ENCODE measurements at places on chromosomes 3 and 15. TPM values are rescaled to one million over a fixed set of nuclear protein-coding genes. Genes with fewer than 3 reads are reported as not detected.

The MNS1 gene
- total RNA-seq = 28.7 TPM

The P2RY12 gene
- not detected for total RNA-seq

The CLDN11 gene
- total RNA-seq = not detected

The GOLGA6L4 gene
- total RNA-seq = 1.5 TPM

The GUCA1C gene
- total RNA-seq = not detected

- peaks cover 20% of the 10 kb centered on the region for H3K4me1 ChIP-seq
- no peaks in the 10 kb centered on the region for H3K27me3 ChIP-seq
- H3K27ac ChIP-seq = no peak overlapping the region
- peak; percentile 99 for DNase-seq
These were observed 67.8 kb downstream of the FMN1 start for GRCh38 chr15:33126559-33127290.

DNA sequence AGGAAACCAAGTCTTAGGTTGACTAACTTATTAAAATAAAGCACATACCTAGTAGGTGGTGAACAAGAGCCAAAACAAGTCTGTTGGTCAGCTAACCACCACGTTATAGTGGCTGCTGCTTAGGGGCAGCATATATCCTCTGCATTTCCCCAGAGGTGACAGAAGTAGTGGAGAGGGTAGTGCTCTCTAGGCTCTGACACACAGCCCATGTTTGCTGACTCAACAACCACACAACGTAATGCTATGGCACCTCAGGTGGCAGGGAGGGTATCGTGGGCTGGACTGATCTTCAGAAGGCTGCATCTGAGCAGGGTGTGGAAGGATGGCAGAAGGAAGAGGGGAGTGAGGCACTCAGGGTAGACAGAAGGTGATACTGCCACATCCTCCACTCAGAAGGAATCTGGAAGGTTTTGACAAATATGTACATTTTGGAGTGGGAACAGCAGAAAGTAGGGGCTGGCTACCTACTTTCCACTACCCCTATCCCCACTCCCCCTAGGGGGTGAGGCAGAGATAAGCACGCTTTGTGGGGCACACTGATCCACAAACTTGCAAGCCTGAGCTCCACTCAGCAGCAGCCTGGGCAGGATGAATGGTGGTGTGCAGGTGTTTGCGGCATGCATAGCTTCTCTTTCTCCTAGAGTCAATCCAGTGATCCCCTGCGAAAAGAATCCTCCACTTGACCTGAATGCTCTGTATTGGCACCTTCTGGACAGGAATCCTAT, 178.1 kb downstream of the RORA start:
- no peaks in the 10 kb centered on the region for H3K36me3 ChIP-seq
- no peaks in the 10 kb centered on the region for H3K27me3 ChIP-seq
- no peak overlapping the region for H3K4me3 ChIP-seq
- DNase-seq = no peak
- no peak overlapping the region for H3K27ac ChIP-seq
- H3K4me1 ChIP-seq = no peaks in the 10 kb centered on the region

DNA sequence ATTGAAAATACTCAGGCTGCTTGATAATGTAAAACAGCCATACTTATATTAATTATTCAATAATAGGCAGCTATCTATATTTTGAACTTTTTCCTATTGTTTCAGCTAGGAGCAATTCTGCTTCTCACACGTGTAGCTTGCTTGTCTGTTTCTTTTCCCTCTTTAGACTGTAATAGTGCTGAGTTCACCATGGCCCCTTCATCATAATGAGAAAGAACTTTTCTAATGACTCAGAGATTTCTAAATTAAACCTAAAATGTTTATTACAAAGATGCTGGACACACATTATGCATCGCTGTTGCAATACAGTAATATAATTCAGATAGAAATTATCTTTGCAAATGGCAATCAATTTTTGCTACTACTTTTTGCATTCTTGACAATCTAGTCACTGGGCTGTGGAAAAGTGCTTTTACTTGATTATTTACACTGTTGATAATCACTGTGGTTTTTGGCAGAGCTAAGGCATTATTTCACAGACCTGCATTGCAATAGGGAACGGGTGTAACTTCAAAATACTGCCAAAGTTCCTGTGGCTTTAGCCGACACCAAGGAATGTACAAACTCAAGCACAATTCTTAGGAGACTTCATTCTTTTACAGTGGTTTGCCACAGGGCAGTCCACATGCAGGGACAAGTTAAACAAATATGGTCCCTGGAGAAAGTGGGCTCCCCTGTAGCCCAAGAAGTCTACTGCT, 281.0 kb upstream of the TBL1XR1 start:
- peak; percentile 56 for DNase-seq
- H3K27me3 ChIP-seq = no peaks in the 10 kb centered on the region
- no peak overlapping the region for H3K4me3 ChIP-seq
- H3K4me1 ChIP-seq = no peaks in the 10 kb centered on the region
- no peaks in the 10 kb centered on the region for H3K36me3 ChIP-seq

GRCh38 chr3:185216607-185216958, 37.3 kb downstream of the EHHADH start:
- H3K27ac ChIP-seq = no peak overlapping the region
- no peak overlapping the region for H3K4me3 ChIP-seq
- no peaks in the 10 kb centered on the region for H3K36me3 ChIP-seq
- peaks cover under 1% of the 10 kb centered on the region for H3K4me1 ChIP-seq
- H3K27me3 ChIP-seq = no peaks in the 10 kb centered on the region

GRCh38 chr3:188941103-188941502, 230.7 kb upstream of the TPRG1 start:
- DNase-seq = no peak
- H3K27ac ChIP-seq = no peak overlapping the region
- H3K27me3 ChIP-seq = no peaks in the 10 kb centered on the region
- H3K4me1 ChIP-seq = no peaks in the 10 kb centered on the region
- H3K4me3 ChIP-seq = no peak overlapping the region

GRCh38 chr3:69174871-69175737, 52.7 kb upstream of the LMOD3 start:
- DNase-seq = no peak
- H3K27ac ChIP-seq = no peak overlapping the region
- H3K4me3 ChIP-seq = no peak overlapping the region
- no peaks in the 10 kb centered on the region for H3K4me1 ChIP-seq

DNA sequence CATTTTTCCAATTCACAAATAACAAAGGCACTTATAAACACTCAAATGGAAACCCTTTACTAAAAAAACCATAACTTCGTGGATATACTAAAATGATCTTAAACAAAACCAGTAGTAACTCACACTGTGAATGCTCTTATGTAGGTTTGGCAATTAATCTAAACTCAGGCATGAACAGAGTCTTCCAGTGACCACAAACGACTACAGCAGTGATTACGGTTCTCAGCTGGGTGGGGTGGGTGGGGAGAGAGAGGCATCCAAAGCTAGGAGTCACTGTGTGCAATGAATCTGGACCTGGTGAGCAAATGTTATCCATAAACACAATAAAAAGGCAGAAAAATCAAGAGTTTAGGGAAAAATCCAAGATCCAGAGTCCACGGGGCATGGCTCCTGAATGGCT, 21.3 kb downstream of the SLC12A8 start:
- H3K4me1 ChIP-seq = peaks cover 4% of the 10 kb centered on the region
- H3K27ac ChIP-seq = no peak overlapping the region
- no peaks in the 10 kb centered on the region for H3K27me3 ChIP-seq
- no peak overlapping the region for H3K4me3 ChIP-seq
- no peak for DNase-seq

GRCh38 chr15:39651881-39652280, 71.0 kb downstream of the THBS1 start:
- H3K27me3 ChIP-seq = no peaks in the 10 kb centered on the region
- no peaks in the 10 kb centered on the region for H3K36me3 ChIP-seq
- no peaks in the 10 kb centered on the region for H3K4me1 ChIP-seq
- no peak for DNase-seq
- no peak overlapping the region for H3K4me3 ChIP-seq

DNA sequence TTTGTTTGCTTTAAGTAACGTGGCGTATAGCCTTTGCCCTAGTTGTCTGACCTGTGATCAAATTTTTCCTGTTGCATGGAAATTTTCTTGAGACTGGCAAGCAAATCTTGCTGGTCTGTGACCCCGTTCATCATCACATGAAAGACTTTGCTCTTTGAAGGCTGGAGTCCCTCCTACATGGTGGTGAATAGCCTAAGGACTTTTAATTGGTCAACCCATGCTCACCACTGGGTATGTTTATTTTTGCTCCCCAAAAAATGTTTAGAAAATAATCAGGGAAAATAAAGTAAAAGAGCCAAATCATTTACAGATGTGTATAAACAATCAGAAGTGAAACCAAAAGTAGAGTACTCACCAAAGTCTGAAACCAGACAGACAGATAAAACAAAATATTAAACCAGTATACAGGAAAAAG, 1075.3 kb upstream of the ALCAM start:
- H3K4me1 ChIP-seq = no peaks in the 10 kb centered on the region
- no peaks in the 10 kb centered on the region for H3K36me3 ChIP-seq
- no peak for DNase-seq
- H3K27ac ChIP-seq = no peak overlapping the region
- H3K27me3 ChIP-seq = no peaks in the 10 kb centered on the region
- H3K4me3 ChIP-seq = no peak overlapping the region

DNA sequence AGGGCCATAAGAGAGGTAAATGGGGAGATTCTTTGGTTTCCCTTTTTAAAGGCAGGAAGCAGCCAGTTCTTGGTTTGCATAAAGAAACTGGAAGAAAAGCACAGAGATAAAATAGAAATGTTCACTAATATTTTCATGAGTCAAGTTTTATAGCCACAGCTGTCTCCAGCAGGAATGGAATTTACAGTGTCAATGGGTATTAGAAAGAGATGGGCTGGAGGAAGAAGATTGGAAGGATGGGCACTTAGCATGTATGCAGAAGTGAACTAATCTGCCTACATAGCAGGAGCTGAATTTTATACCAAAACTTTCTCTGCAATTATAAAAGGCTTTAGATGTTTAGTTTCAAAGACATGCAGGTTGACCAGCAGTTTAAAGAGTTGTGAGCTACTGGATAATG, 521.9 kb upstream of the GOLIM4 start:
- no peak for DNase-seq
- no peaks in the 10 kb centered on the region for H3K4me1 ChIP-seq
- H3K36me3 ChIP-seq = no peaks in the 10 kb centered on the region
- no peak overlapping the region for H3K4me3 ChIP-seq
- no peak overlapping the region for H3K27ac ChIP-seq

- no peak for DNase-seq
- no peak overlapping the region for H3K4me3 ChIP-seq
- no peak overlapping the region for H3K27ac ChIP-seq
- H3K27me3 ChIP-seq = peaks cover 19% of the 10 kb centered on the region
These were observed 26.5 kb downstream of the RFTN1 start for GRCh38 chr3:16486951-16487480.

DNA sequence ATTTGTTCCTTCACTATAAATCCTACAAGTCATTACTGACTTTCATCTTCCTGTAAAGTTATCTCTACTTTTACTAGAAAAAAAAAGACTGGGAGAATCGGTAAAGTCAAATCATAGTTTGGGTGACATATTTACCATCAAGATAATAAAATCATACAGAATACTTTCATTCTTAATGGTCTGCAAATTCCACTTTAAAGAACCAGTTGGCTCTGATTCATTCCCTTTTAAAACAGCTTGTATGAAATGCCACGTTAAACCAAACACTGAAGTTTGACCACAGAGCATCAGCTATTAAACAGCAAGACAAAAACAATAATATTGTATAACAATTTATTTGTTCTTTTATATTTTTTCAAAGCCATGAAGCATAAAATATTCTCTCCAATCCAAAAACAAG, 100.7 kb downstream of the FBN1 start:
- DNase-seq = no peak
- H3K4me3 ChIP-seq = no peak overlapping the region
- H3K4me1 ChIP-seq = peaks cover 25% of the 10 kb centered on the region
- H3K27me3 ChIP-seq = no peaks in the 10 kb centered on the region
- H3K36me3 ChIP-seq = no peaks in the 10 kb centered on the region

- no peak overlapping the region for H3K27ac ChIP-seq
- H3K4me1 ChIP-seq = peaks cover under 1% of the 10 kb centered on the region
- H3K36me3 ChIP-seq = no peaks in the 10 kb centered on the region
- no peaks in the 10 kb centered on the region for H3K27me3 ChIP-seq
- DNase-seq = peak; percentile 40
- H3K4me3 ChIP-seq = no peak overlapping the region
These were observed 18.6 kb upstream of the AADAC start for GRCh38 chr3:151795276-151795675.

- no peak overlapping the region for H3K27ac ChIP-seq
- H3K4me3 ChIP-seq = no peak overlapping the region
- no peaks in the 10 kb centered on the region for H3K36me3 ChIP-seq
These were observed 322.5 kb downstream of the ZBBX start for GRCh38 chr3:167057581-167057980.

GRCh38 chr3:187735837-187736236, 9.4 kb downstream of the BCL6 start:
- no peak overlapping the region for H3K4me3 ChIP-seq
- DNase-seq = no peak
- H3K27ac ChIP-seq = no peak overlapping the region

DNA sequence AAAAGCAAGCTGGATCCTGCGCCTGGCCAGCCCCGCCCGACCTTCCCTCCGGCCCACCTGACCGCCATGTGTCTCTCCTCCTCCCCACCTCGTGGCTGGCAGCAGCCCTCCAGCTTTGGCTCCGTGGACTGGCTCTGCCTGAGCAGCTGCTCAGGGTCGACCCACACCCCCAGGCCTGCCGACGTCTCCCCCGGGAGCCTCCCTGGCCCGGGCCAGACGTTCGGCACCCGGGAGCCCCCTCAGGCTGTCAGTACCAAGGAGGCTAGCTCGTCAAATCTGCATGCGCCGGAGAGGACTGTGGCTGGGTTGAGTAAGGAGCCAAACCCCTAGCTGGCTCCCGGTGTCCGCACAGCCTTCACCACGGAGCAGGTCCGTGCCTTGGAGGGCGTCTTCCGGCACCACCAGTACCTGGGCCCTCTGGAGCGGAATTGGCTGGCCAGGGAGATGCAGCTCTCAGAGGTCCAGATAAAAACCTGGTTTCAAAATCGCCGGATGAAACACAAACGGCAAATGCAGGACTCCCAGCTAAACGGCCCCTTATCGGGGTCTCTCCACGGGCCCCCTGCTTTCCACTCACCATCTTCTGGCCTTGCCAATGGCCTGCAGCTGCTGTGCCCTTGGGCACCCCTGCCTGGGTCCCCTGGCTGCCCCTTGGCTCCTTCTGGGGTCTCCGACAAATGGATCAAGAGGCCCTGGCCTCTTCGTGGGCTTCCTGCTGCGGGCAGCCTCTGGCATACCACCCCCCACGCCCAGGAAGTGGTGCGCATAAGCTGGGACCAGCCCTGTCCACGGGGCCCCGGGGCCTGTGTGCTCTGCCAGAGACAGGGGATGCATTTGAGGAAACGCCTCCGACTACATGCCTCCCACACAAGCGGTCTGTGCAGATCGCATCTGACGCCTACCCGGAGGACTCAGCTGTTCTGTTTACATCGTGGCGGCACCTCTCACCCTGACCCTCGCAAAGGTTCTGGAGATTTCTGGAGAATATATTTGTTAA, 345.0 kb downstream of the ZNF385D start:
- H3K4me3 ChIP-seq = no peak overlapping the region
- no peaks in the 10 kb centered on the region for H3K4me1 ChIP-seq
- DNase-seq = no peak
- H3K27me3 ChIP-seq = no peaks in the 10 kb centered on the region
- no peaks in the 10 kb centered on the region for H3K36me3 ChIP-seq

Measured in A673 (cell line).